Ascending aorta (tissue), 2 donors: ENCODE measurements at places on chromosomes 12 and 14.

GRCh38 chr14:89399594-89400068 lies 17.4 kb downstream of the FOXN3 start:
- H3K36me3 ChIP-seq = peaks cover 3% of the 10 kb centered on the region
- DNase-seq = no peak
- H3K27me3 ChIP-seq = no peaks in the 10 kb centered on the region
- H3K27ac ChIP-seq = peak overlapping the region; percentile 8

DNA sequence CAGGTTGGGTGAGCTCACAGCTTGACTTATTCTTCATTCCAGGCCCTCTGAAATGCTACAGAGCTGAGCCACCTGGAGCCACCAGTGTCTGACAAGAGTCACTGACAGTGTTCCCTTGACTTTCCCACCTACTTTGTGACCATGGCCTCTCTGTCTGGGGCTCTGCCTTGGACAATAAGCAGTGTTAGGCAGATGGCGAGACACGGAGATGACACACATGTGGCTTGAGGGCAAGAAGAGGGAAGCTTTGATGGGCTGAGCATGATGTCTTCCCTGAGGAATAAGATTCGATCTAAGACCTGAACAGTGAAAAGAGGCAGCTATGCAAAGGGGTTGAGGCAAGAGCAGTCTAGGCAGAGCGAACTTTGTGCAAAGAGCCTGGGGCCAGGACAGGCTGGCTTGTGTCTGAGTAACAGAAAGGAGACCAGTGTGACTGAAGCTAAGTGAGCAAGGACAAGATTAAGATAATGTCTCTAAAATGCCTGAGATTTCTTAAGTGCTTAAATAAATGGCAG lies 105.5 kb downstream of the NUAK1 start:
- H3K27me3 ChIP-seq = no peaks in the 10 kb centered on the region

DNA sequence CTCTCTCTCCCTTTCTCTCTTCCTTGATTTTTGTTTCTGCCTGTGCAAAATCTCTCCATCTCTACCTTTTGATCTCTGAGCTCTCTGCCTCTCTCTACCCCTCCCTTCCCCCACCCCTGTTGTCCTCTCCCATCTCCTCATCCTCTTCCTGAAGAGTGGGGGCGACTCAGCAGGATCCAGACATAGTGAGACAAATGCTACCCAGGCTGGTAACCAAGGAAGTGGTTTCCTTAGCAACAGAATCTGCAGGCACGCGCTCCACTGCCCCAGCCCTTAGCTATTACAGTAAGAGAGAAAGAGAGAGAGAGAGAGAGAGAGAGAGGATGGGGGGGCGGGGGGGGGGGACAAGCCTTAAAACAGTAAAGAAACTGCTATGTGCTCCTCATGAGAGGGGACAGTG lies 85.6 kb downstream of the CMKLR1 start:
- H3K4me1 ChIP-seq = no peaks in the 10 kb centered on the region
- no peak overlapping the region for H3K27ac ChIP-seq
- DNase-seq = no peak
- H3K36me3 ChIP-seq = peaks cover 1% of the 10 kb centered on the region
- H3K4me3 ChIP-seq = no peak overlapping the region

DNA sequence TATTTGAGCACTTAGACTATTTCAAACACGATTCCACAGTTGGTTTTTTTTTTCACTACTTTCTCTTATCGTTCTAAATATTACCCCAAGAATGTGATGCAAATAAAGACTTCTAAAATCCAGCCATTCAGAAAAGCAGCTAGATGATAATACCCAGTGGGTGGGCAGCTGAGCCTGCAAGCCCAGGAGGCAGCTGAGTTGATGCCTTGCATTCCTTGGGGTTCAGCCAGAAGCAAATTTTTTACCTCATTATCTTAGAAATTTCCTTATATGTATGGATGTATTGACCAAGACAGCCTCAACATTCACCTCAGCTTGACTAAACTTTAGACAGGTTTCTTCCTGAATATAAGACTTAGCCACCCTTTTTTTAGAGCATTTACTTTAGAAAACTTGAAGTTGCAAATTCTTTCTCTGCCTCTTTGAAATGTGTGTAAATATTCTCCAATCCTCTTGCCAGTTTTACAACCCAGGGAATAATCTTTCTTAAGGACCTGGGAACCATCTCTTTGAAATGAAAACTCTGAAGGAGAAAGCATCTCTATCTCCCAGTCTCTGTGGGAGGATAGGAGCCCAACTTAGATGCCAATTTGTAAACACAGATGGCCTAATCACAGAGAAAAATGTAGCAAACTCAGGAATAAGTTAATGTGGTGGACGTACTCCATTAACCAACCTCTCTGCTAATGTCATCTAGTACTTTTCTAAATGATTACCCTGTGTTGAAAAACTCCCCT lies 52.2 kb upstream of the ANP32D start:
- H3K4me1 ChIP-seq = no peaks in the 10 kb centered on the region
- H3K36me3 ChIP-seq = no peaks in the 10 kb centered on the region
- no peak overlapping the region for H3K4me3 ChIP-seq
- H3K27me3 ChIP-seq = no peaks in the 10 kb centered on the region

GRCh38 chr14:50312734-50313054 lies 570 bp downstream of the DMAC2L start:
- DNase-seq = no peak
- no peaks in the 10 kb centered on the region for H3K27me3 ChIP-seq
- peak overlapping the region; percentile 67 for H3K4me3 ChIP-seq

- H3K4me3 ChIP-seq = no peak overlapping the region
- peaks cover 42% of the 10 kb centered on the region for H3K36me3 ChIP-seq
- no peaks in the 10 kb centered on the region for H3K4me1 ChIP-seq
- no peak for DNase-seq
These were observed 395 bp upstream of the GNB3 start for GRCh38 chr12:6840330-6840729.

DNA sequence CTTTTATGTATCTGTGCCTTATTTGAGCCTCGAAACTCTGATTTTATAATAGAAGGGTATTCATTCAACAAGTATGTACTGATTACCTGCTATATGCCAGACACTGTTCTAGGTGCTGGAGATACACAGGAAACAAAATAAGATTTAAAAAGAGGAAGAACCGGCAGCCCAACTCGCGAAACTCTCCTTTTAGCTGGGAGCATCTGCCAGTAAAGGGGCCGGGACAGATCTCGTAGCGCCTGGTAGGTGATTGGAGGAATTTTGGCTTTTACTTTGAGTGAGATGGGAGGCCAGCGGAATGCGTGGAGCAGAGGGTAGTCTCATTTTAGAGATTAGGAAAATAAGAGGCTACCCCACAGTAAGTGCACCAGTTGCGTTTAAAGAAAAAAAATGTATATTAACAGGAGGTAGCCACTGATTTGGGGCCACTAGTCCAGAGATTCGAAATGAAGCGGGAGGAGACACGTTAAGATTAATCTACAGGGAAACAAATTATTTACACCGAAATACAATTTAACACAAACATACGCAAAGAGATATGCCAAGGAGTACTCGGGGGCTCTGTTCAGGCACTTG lies 520 bp upstream of the MON2 start:
- H3K4me1 ChIP-seq = peaks cover 18% of the 10 kb centered on the region
- DNase-seq = no peak
- no peaks in the 10 kb centered on the region for H3K27me3 ChIP-seq
- peak overlapping the region; percentile 92 for H3K4me3 ChIP-seq

- no peak for DNase-seq
- no peaks in the 10 kb centered on the region for H3K4me1 ChIP-seq
- no peaks in the 10 kb centered on the region for H3K27me3 ChIP-seq
These were observed 120.8 kb upstream of the PLXNC1 start for GRCh38 chr12:94027561-94027960.

- DNase-seq = no peak
- no peaks in the 10 kb centered on the region for H3K27me3 ChIP-seq
- H3K4me3 ChIP-seq = no peak overlapping the region
- peaks cover 4% of the 10 kb centered on the region for H3K4me1 ChIP-seq
- no peaks in the 10 kb centered on the region for H3K36me3 ChIP-seq
These were observed 92.5 kb downstream of the DENND5B start for GRCh38 chr12:31498424-31498823.

DNA sequence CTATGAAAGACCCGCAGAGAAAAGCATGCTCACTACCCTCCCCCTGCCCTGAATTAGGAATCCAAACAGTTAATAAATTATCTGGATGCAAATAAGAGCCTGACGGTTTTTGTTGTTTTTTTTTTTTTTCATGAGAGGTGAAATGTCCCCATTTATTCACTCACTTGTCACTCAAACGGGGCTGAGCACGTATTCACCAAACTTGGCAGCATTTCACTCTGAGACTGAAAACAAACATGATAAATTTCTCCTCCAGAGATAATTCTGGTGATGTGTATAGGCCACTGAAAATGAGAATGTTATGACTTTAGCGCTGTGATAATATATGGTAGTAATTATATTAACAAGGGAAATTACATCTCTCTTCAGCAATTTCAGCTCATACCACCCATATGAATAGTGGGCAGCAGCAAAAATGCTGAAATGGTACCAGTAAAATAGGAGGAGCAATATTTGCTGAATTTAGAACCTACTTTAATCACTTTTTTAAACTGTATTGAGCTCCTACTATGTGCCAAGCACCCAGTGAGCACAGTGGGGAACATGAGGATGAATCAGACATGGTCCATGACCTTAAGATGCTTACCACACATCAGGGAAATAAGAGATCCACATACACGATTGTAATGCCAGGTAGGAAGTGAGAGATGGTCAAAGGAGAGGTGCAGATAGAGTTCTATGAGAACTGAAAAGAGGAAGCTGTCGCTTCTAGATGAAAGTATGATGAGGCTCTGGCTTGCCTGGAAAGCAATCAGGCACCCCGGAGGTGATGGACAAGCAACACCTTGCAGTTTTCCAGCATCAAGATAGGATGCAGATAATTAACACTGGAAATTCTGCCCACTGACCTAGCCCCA lies 286.5 kb upstream of the TMPO start:
- H3K4me1 ChIP-seq = no peaks in the 10 kb centered on the region
- H3K27me3 ChIP-seq = no peaks in the 10 kb centered on the region
- no peak overlapping the region for H3K4me3 ChIP-seq
- H3K36me3 ChIP-seq = no peaks in the 10 kb centered on the region
- no peak for DNase-seq
- no peak overlapping the region for H3K27ac ChIP-seq

DNA sequence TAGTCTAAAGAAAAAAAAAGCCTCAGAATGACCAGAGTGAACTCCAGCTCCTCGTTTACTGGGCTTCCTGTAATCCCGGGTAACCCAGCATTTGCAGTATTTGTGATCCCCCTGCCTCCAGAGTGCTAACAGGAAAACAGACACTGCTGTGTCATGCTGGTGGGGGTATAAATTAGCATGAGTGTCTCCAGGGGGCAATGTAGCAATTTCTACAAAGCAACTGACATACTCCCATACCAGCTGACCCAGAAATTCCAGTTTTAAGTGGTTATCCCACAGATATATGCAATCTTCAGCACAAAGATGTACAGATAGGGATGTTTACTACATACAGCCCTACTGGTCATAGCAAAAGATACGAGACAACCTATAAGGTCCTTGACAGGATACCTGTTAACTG lies 18.8 kb downstream of the TTC7B start:
- H3K4me3 ChIP-seq = no peak overlapping the region
- H3K4me1 ChIP-seq = no peaks in the 10 kb centered on the region
- no peaks in the 10 kb centered on the region for H3K27me3 ChIP-seq

- H3K27ac ChIP-seq = no peak overlapping the region
- H3K27me3 ChIP-seq = no peaks in the 10 kb centered on the region
- no peak overlapping the region for H3K4me3 ChIP-seq
- H3K4me1 ChIP-seq = no peaks in the 10 kb centered on the region
- no peak for DNase-seq
These were observed 429.3 kb upstream of the SOX5 start for GRCh38 chr12:24378548-24379407.

GRCh38 chr14:49019467-49020115 lies 566.6 kb downstream of the RPS29 start:
- DNase-seq = no peak
- no peaks in the 10 kb centered on the region for H3K36me3 ChIP-seq
- H3K27me3 ChIP-seq = no peaks in the 10 kb centered on the region
- no peak overlapping the region for H3K4me3 ChIP-seq

DNA sequence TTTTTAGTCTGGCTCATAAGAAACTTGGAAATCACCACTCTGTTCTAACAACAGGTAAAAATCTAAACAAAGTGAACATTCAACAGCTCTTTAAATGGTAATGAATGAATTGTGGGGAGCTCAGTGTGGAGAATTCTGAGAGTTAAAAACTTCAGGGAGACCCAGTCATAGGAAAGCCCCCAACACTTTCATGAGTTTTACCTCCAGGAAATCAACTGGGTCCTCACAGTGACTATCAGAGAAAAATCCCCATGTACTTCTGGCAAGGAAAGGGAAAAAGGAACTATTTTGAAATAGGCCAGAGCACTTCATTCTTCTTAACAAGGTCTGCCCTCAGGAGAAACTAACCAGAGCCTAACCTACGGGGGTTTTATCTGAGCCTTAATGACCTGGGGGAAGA lies 134.7 kb downstream of the CMAS start:
- no peak for DNase-seq
- no peaks in the 10 kb centered on the region for H3K27me3 ChIP-seq
- H3K36me3 ChIP-seq = no peaks in the 10 kb centered on the region
- H3K4me3 ChIP-seq = no peak overlapping the region
- H3K4me1 ChIP-seq = no peaks in the 10 kb centered on the region
- H3K27ac ChIP-seq = no peak overlapping the region

- H3K4me3 ChIP-seq = no peak overlapping the region
- no peak overlapping the region for H3K27ac ChIP-seq
- no peaks in the 10 kb centered on the region for H3K27me3 ChIP-seq
- DNase-seq = no peak
- H3K36me3 ChIP-seq = no peaks in the 10 kb centered on the region
These were observed 159.7 kb downstream of the PAH start for GRCh38 chr12:102757154-102757881.

DNA sequence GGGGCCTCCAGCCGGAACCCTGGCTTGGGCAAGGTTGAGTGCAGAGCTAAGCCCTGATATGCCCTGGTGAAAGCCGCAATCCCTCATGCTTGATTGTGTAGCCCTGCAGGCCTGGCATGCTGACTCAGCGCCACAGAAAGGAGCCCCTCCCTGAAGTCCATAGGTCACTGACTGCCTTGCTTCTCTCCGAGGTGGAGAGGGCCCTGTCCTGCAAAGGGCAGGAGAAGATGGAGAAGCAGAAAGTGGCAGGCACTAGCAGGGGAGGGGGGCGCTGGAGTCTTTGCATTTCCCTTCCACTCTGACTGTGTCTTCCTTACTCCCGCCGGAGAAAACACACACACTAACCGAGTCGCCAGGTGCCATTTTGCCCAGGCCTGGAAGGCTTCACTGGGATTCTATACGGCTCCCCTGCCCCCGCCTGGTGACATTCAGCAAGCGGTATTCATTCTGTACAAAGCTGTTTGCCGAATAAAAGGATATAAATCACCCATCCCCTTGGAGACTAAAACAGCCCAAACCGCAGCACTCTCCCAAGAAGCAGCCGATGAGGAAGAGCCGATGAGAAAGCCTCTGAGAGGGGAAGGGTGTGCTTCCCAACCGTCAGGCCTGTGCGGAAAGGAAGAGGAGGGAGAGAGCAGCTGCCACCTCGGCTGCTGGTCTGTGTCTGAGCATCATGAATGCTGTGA lies 69.8 kb downstream of the SLC6A12 start:
- H3K4me3 ChIP-seq = no peak overlapping the region
- no peak overlapping the region for H3K27ac ChIP-seq
- no peaks in the 10 kb centered on the region for H3K36me3 ChIP-seq
- no peak for DNase-seq
- no peaks in the 10 kb centered on the region for H3K4me1 ChIP-seq
